ENCODE measurements at places on chromosomes 2 and 18.

- H3K27me3 ChIP-seq = no peaks in the 10 kb centered on the region
- H3K27ac ChIP-seq = peak overlapping the region; percentile 85
- H3K4me3 ChIP-seq = no peak overlapping the region
- DNase-seq = no peak
- no peaks in the 10 kb centered on the region for H3K36me3 ChIP-seq
These were observed 179.2 kb downstream of the ACKR3 start for GRCh38 chr2:236748801-236749200.

DNA sequence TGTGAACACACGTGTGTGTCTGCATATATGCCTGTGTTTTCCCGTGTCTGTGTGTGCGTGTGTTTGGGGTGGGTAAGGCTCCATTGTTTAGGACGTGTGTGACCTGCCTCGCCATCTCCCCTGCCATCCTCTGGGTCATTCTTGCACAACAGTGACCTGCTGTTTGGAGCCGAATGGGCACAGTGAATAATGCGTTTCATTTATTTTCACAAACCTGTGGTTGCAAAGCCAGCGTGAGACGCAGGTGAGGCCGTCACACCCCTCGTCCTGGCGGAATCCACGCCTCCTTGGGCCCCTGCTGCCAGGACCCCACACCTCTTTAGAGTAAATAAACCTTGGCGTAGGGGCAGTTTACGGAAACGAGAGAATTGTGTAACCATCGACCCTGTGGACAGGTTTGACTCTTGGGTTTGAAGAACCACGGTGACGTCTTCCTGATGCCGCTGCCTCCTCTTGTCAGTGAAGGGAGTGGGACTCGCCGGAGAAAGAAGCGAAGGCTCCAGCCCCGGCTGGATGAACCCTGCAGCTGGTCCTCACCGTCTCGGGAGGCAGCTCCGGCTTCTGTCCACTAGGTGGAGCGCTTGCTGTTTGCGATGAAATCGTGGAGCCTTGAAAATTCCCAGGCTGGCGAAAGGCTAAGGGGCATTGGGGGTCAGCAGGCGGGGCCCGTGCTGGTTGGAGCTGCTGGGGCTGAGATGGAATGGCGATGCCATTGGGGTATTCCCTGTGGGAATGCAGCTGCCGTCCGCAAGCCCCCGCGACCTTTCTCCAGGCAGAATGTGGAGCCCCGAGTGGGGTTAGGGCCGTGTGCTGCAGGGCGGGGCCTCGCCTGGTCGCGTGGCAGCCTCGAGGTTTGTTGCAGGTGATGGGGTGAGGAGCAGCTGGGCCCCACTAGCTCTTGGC lies 81.1 kb downstream of the RTP5 start:
- H3K27me3 ChIP-seq = peaks cover 24% of the 10 kb centered on the region
- no peaks in the 10 kb centered on the region for H3K36me3 ChIP-seq
- no peak overlapping the region for H3K27ac ChIP-seq
- no peak overlapping the region for H3K4me3 ChIP-seq
- H3K4me1 ChIP-seq = no peaks in the 10 kb centered on the region

DNA sequence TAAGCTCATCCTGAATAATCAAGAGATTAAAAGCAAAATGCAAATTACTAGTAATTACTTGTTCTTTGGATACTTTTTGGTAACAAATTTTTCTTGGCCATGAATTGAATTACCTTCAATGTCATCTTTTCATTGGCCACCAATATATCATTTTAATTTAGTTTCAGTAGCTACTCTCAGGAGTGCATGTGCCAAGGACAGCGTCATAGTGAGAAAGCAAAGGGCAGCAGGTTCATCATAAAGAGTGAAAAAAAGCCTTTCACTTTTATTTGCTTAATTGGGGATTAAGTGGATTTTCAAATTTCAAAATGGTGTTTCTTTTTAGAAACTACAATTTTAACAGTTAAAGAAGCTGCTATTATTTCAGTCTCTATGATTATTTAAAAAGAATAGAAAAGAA lies 815.2 kb downstream of the NR4A2 start:
- H3K27ac ChIP-seq = no peak overlapping the region
- H3K4me1 ChIP-seq = no peaks in the 10 kb centered on the region
- H3K27me3 ChIP-seq = no peaks in the 10 kb centered on the region

DNA sequence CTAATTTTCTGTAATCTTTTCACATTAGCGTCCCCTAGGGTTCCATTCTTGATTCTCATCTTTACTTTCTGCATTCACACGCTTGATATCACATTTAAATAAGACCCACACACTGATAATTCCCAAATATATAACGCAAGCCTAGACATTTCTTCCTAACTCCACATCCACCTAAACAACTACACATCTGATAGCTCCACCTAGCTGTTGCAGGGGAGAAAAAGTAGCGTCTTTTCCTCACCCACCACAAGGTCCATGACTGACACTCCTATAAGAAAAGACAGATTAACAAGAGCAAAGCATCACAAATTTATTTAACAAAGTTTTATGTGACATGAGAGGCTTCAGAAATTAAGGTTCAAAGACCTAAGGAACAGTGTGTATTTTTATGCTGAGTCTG lies 862.2 kb upstream of the DDX18 start:
- H3K27ac ChIP-seq = no peak overlapping the region
- no peaks in the 10 kb centered on the region for H3K27me3 ChIP-seq
- no peaks in the 10 kb centered on the region for H3K4me1 ChIP-seq
- DNase-seq = no peak
- no peak overlapping the region for H3K4me3 ChIP-seq

- DNase-seq = no peak
- no peaks in the 10 kb centered on the region for H3K36me3 ChIP-seq
- no peaks in the 10 kb centered on the region for H3K4me1 ChIP-seq
- H3K27me3 ChIP-seq = no peaks in the 10 kb centered on the region
These were observed 894.9 kb upstream of the CDH2 start for GRCh38 chr18:29071869-29072268.

DNA sequence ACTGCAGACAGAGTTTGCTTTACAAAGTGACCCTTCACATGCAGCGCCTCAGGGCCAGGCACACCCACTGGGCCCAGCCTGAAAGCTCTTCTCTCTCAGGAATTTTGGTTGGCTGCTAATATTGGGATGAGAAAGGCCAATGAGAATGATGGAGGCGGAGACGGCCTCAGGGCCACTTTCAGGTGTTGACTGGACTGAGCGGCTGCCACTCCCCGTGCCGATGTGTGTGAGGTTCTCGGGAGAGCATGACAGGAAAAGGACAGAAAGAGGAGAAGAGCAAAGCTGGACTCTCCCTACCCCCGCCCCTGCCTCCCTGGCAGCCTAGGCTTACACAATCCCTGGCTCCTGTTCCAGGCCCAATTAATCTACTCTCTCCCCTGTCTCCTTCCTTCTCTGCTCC lies 155.7 kb downstream of the CELF4 start:
- H3K27ac ChIP-seq = no peak overlapping the region
- H3K27me3 ChIP-seq = no peaks in the 10 kb centered on the region
- H3K4me1 ChIP-seq = no peaks in the 10 kb centered on the region
- H3K36me3 ChIP-seq = no peaks in the 10 kb centered on the region

DNA sequence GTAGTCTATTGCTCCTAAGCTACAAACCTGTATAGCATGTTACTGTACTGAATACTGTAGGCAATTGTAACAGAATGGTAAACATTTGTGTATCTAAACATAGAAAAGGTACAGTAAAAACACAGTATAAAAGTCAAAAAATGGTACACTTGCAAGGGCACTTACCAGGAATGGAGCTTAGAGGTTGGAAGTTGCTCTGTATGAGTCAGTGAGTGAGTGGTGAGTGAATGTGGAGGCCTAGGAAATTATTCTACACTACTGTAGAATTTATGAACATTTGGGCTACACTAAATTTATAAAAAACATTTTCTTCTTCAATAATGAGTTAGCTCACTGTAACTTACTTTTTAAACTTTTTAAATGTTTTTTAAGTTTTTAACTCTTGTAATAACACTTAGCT lies 19.0 kb downstream of the NABP1 start:
- H3K4me1 ChIP-seq = peaks cover 5% of the 10 kb centered on the region
- H3K36me3 ChIP-seq = no peaks in the 10 kb centered on the region
- no peak overlapping the region for H3K4me3 ChIP-seq
- H3K27ac ChIP-seq = no peak overlapping the region
- H3K27me3 ChIP-seq = no peaks in the 10 kb centered on the region

- H3K27ac ChIP-seq = no peak overlapping the region
- DNase-seq = no peak
- H3K4me3 ChIP-seq = no peak overlapping the region
- H3K4me1 ChIP-seq = no peaks in the 10 kb centered on the region
- no peaks in the 10 kb centered on the region for H3K27me3 ChIP-seq
- no peaks in the 10 kb centered on the region for H3K36me3 ChIP-seq
These were observed 29.4 kb upstream of the EIF2AK3 start for GRCh38 chr2:88656690-88657089.

DNA sequence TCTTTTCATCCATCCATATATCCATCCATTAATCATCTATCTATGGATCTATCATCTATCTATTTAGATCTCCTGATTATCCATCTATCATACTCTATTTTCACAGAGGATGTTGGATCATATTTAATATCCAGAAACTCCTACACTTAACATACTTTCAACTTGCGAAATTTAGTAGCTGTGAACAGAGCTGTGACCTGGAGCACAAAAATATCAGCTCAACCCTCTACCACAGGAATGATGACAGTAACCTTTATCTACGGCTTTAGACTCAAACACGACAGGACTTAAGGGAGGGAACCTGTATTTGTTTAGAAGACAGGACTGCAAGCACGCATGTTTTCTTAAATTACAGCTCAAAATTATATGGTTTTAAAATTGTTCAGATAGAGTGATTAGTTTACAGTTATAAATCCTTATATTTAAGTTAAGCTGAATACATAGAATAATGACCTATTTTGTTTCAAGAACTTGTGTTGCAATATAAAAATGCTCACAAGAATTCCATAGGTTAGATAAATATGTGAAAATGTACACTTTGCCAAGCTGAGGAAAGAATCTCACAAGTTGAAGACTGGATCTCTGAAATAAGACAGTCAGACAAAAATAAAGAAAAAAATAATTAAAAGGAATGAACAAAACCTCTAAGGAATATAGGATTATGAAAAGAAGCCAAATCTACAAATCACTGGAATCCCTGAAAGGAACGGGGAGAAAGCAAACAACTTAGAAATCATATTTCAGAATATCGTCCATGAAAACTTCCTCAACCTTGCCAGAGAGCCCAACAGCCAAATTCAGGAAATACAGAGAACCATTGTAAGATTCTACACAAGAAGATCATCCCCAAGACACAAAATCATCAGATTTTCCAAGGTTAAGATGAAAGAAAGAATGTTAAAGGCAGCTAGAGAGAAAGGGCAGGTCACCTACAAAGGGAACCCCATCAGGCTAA lies 142.0 kb downstream of the COL6A3 start:
- no peak for DNase-seq
- H3K36me3 ChIP-seq = no peaks in the 10 kb centered on the region
- H3K4me3 ChIP-seq = no peak overlapping the region
- H3K27ac ChIP-seq = no peak overlapping the region
- no peaks in the 10 kb centered on the region for H3K27me3 ChIP-seq
- no peaks in the 10 kb centered on the region for H3K4me1 ChIP-seq

- H3K27me3 ChIP-seq = no peaks in the 10 kb centered on the region
- no peak overlapping the region for H3K4me3 ChIP-seq
- no peaks in the 10 kb centered on the region for H3K4me1 ChIP-seq
These were observed 221.1 kb downstream of the ZNF516 start for GRCh38 chr18:76273956-76274355.

Measured in esophagus squamous epithelium (tissue), 5 donors.